ENCODE measurements at places on chromosomes 4 and X. TPM values are rescaled to one million over a fixed set of nuclear protein-coding genes. Genes with fewer than 3 reads are reported as not detected.
A peak's percentile ranks its signal among the peaks of the same experiment; 100 is the strongest.

DNA sequence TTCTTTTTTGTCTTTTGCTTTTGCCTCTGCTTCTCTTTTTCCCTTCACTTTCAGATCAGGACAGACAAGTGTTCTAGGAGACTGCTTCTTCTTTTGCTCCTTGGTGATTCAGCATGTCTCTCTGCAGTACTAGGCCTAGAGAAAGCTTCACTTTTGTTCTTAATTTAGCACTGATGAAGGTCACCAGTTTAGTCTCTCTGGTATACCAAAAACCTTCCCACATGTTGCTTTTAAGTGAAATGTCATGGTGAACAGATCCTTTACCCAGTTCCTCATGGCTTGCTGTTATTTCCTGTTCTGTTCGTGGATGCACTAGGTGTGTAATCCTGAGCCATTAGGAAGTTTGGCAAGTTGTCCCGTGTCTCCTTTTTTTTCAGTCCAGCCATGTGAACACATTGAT, 53.3 kb downstream of the NBDY start:
- H3K4me1 ChIP-seq, result no peaks in the 10 kb centered on the region
- DNase-seq, result no peak
- H3K27ac ChIP-seq, result no peak overlapping the region
- no peak overlapping the region for H3K4me3 ChIP-seq
- no peaks in the 10 kb centered on the region for H3K27me3 ChIP-seq

GRCh38 chr4:26204249-26204825, 116.5 kb upstream of the RBPJ start:
- no peaks in the 10 kb centered on the region for H3K4me1 ChIP-seq
- no peak for DNase-seq
- no peaks in the 10 kb centered on the region for H3K27me3 ChIP-seq
- no peak overlapping the region for H3K27ac ChIP-seq

- DNase-seq, result no peak
- H3K4me1 ChIP-seq, result no peaks in the 10 kb centered on the region
- no peaks in the 10 kb centered on the region for H3K27me3 ChIP-seq
- no peak overlapping the region for H3K4me3 ChIP-seq
- H3K27ac ChIP-seq, result no peak overlapping the region
- no peaks in the 10 kb centered on the region for H3K36me3 ChIP-seq
Measured at GRCh38 chr4:85005865-85006377, 39.4 kb upstream of the WDFY3 start.

GRCh38 chrX:97691901-97692455, 808.3 kb downstream of the RPA4 start:
- DNase-seq, result no peak
- H3K36me3 ChIP-seq, result no peaks in the 10 kb centered on the region
- H3K4me3 ChIP-seq, result no peak overlapping the region
- H3K27me3 ChIP-seq, result no peaks in the 10 kb centered on the region

DNA sequence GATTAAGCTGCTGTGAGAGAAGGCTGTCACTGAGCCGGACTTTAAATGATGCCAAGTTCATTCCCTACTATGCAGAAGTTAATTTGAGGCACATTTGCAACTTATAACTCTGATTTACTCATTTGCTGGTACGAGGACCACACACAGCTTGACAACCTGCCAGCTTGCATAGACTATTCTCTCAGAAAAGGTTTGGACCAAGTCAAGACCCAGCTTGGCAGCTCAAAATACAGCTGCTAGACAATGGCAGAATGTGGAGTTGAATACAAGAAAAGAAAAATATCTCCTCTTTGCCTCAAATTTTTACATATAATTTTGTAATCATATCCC, 338.9 kb downstream of the DHX15 start:
- no peak overlapping the region for H3K27ac ChIP-seq
- no peaks in the 10 kb centered on the region for H3K4me1 ChIP-seq
- no peak for DNase-seq
- H3K4me3 ChIP-seq, result no peak overlapping the region
- peaks cover 19% of the 10 kb centered on the region for H3K27me3 ChIP-seq

- 0 out of 2 replicates have a peak overlapping the region, but pooled peaks have one; percentile 29 for H3K27ac ChIP-seq
- DNase-seq, result no peak
- no peak overlapping the region for H3K4me3 ChIP-seq
Measured at GRCh38 chrX:13000301-13000811, 25.4 kb downstream of the TMSB4X start.

DNA sequence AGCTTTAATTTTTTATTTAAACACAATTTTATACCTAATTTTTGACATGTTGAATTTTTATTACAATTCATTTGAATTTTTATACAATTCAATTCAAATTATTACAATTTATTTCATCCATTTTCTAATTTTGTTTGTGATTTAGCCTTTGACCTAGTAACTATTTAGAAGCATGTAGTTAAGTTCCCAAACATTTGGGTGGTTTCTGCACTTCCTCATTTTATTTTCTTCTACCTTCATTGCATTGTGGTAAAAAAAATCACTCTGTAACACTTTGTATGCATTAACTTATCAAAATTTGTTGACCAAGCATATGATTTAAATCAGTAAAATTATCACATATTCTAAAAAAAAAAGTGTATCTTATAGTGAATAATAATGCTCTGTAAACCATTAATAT, 928.9 kb downstream of the ARAP2 start:
- H3K27ac ChIP-seq, result no peak overlapping the region
- no peak for DNase-seq

DNA sequence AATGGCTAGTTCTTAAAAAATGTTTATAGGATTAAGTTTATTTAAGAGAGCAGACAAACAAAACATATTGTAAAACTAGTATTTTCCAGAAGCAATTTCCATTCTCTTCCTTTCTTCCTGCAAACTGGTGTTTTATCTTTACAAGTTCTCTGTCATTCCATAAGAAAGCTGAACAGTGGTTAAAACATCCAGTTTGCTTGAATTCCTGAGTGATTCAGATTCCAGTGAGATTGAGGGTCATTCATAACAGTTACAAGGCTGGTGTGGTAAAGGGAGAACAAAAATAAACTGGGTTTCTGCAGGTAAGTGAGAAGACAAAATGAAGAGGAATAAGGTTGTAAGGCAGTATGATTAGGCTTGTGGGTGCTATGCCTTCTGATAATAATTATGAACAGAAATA, 544.8 kb upstream of the DIPK2B start:
- no peaks in the 10 kb centered on the region for H3K4me1 ChIP-seq
- no peak overlapping the region for H3K4me3 ChIP-seq
- peaks cover 11% of the 10 kb centered on the region for H3K36me3 ChIP-seq
- no peak overlapping the region for H3K27ac ChIP-seq
- H3K27me3 ChIP-seq, result no peaks in the 10 kb centered on the region
- no peak for DNase-seq

DNA sequence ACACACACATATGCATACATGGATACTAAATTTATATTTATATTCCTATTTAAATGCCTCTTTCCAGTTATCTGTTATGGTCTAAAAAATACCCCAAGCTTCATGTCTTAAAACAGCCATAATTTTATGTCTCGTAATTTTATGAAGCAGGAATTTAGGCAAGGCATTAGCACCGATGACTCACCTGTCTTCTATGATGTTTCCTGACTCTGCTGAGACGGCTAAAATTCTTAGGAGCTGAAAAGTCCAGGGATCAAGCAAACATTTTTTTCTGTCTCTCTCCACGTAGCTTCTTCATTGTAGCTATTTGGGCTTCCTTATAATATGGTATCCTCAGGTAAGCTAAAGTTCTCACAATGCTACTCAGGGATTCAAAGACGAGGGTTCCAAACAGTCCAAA, 930.3 kb downstream of the STIM2 start:
- H3K36me3 ChIP-seq, result no peaks in the 10 kb centered on the region
- no peak for DNase-seq
- no peaks in the 10 kb centered on the region for H3K27me3 ChIP-seq
- H3K4me3 ChIP-seq, result no peak overlapping the region

- H3K27ac ChIP-seq, result no peak overlapping the region
- no peaks in the 10 kb centered on the region for H3K27me3 ChIP-seq
- no peaks in the 10 kb centered on the region for H3K4me1 ChIP-seq
- no peaks in the 10 kb centered on the region for H3K36me3 ChIP-seq
- H3K4me3 ChIP-seq, result no peak overlapping the region
Measured at GRCh38 chrX:82742351-82742750, 765.7 kb upstream of the POU3F4 start.

GRCh38 chr4:25157081-25157480, 3.2 kb downstream of the SEPSECS start:
- no peak for DNase-seq
- H3K36me3 ChIP-seq, result no peaks in the 10 kb centered on the region
- no peak overlapping the region for H3K4me3 ChIP-seq
- no peak overlapping the region for H3K27ac ChIP-seq

The CDS1 gene
- 37.3 TPM for total RNA-seq

The EXOSC9 gene
- 23.0 TPM for total RNA-seq

The PPAT gene
- 22.5 TPM for total RNA-seq

The CT83 gene
- total RNA-seq, result not detected

The PRSS12 gene
- 9.6 TPM for total RNA-seq

The AASDH gene
- 11.5 TPM for total RNA-seq

The CFAP299 gene
- total RNA-seq, result not detected

The CCDC158 gene
- total RNA-seq, result not detected
